ENCODE measurements at places on chromosomes 11 and 22.

DNA sequence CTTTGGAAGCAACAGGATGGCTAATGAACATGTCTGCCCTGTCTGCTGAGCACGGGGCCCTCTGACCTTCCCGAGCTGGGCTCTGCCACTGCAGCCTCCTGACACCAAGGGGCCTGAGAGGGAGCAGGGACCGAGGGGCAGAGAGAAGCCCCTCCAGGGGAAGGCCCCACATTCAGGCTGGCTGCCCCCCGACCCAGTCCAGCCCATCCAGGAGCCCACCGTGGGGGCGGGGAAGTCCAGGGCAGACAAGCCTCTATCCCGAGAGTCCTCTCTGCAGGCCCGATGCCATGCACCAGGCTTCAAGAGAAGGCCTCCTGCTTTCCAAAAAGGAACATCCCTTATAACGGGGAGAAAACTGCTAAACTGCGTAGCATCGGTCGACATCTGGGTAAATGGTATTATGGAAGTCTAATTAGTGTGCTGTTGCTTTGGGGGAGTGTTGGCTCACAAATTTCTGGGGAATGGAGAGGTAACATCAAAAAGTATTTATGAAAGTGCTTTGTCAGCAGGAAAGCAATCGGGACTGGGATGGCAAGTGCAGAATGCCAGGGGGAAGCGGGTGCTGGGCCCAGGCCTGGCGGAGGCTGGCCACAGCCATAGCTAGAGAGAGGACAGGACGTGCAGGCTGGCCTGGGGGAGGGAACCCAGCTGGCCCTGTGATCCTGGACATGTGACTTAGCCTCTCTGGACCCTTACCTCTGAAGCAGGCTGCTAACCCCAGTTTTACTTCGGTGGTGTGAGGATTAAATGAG is 5.3 kb upstream of the SHISAL1 start:
- H3K4me1 ChIP-seq: no peaks in the 10 kb centered on the region
- no peak overlapping the region for H3K27ac ChIP-seq
- DNase-seq: no peak

DNA sequence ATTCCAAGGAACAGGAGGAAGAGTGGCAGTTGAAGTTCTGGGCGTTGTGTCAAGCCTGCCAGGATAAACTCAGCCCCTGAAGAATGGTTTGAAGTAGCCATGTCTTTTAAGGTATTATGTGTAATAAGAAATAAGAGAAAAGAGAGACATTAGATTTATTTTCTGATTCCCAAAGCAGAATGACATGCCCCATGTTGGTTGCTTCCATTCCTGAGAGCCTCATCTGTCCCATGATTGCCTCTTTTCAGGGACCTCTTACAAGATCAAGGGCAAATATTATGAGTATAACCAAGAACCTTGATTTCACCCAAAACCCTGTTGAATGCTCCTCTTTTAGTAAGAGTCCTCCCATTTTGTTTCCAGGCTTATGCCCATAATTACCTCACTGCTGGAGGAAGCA is at the start of gene OR8D2:
OR8D2 (minus strand) TSS at position 101 of the 400 bp plus-strand sequence; CDS start at position 101, 0 bp downstream.
- no peaks in the 10 kb centered on the region for H3K36me3 ChIP-seq
- H3K27me3 ChIP-seq: no peaks in the 10 kb centered on the region
- no peak within 1 kb of the TSS for H3K27ac ChIP-seq
- no peak within 1 kb of the TSS for H3K4me3 ChIP-seq
- no peaks in the 10 kb centered on the region for H3K4me1 ChIP-seq

DNA sequence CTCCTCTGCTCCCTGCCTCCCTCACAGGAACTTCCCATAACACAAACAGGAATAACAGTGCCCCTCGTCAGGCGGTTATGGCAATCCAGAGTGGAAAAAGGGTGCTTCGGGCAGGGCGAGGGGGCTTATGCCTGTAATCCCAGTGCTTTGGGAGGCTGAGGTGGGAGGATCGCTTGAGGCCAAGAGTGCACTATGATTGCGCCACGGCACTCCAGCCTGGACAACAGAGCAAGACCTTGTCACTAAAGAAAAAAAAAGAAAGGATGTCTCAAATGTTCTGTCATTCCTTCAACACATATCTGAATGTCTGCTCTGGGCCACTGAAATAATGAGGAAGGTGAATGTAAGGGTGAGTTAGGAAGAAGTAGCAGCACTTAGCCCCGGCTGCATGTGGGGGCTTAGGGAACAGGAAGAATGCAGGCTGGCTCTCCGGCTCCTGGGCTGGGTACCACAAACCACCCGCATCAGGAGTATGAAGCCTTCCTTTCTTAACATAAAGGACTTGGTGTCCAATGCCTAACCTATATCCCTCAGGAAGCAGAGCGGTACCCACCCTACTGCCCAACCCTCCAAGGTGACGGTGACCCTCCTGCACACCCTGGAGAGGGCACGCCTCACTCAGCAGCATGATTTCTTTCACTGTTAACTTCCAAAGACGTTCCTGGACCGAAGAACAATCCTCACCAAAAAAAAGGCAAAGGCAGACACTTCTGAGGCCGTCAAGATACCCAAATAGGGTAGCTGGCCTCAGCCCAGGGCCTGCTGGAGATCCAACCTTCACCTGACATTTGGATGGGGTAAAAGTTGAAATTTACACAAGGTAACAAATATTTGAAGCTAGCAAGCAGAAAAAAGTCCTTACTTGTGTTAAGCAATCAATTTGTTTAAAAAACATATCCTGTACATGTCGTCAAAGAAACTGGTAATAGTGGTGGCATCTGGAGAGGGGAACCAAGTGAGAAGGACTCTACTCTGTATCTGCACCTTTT is 3.8 kb downstream of the CPT1A start:
- DNase-seq: no peak
- no peaks in the 10 kb centered on the region for H3K36me3 ChIP-seq
- no peak overlapping the region for H3K4me3 ChIP-seq
- no peaks in the 10 kb centered on the region for H3K27me3 ChIP-seq
- peak overlapping the region; percentile 98 for H3K27ac ChIP-seq

DNA sequence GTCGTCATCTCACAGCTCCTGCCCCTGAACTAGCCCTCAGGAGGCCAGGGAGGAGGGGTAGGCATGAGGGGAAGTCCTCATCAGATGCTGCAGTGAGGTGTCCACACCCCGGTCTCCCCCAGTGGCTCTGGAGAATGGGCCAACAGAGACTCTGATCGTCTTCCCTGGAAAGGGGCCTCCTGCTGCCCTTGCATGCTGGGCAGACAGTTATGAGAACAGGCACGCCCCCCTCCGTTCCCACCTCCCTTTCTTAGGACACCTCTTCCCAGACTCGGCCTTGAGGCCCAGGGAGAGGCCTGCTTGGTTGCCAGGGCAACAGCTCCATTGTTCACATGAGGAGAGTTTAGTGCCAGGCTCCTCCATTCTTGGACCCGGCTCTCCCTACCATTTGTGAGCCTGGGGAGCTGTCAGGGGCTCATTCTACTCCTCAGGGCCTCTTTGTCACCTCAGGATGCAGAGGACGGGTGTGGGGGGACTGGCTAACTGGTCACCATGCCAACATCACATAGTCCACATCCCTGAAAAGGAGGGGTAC is 157.7 kb downstream of the TTC17 start:
- no peak for DNase-seq
- no peaks in the 10 kb centered on the region for H3K27me3 ChIP-seq
- H3K4me1 ChIP-seq: no peaks in the 10 kb centered on the region
- no peaks in the 10 kb centered on the region for H3K36me3 ChIP-seq

- H3K4me1 ChIP-seq: no peaks in the 10 kb centered on the region
- no peaks in the 10 kb centered on the region for H3K27me3 ChIP-seq
- DNase-seq: no peak
- H3K27ac ChIP-seq: no peak overlapping the region
- H3K36me3 ChIP-seq: peaks cover 19% of the 10 kb centered on the region
- no peak overlapping the region for H3K4me3 ChIP-seq
Measured at GRCh38 chr22:20749453-20749852, 24.5 kb upstream of the SERPIND1 start.

DNA sequence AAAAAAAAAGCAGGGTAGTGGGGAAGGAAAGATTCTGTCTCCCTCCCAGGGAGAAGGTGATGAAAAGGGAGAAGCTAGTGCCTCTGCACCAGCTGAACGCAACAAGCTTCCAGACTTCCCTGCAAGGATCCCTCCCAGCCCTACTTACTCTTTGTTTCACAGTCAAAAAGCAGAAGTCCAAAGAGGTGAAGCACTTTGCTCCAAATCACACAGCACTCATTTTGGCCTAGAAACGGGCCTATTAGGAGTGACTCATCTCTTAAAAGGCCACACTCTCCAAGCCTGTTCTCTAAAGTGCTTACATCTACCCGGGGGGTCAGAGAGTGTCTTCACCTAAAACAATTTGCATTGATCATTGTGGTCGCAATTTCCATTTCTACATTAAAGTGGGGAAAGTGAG is 17.7 kb upstream of the GRK3 start:
- peaks cover 7% of the 10 kb centered on the region for H3K4me1 ChIP-seq
- no peak overlapping the region for H3K27ac ChIP-seq
- H3K27me3 ChIP-seq: no peaks in the 10 kb centered on the region
- H3K36me3 ChIP-seq: no peaks in the 10 kb centered on the region
- H3K4me3 ChIP-seq: no peak overlapping the region

GRCh38 chr11:61378713-61379313 is 13.6 kb upstream of the TMEM216 start:
- H3K27ac ChIP-seq: peak overlapping the region; percentile 60
- H3K36me3 ChIP-seq: no peaks in the 10 kb centered on the region
- peaks cover 5% of the 10 kb centered on the region for H3K4me1 ChIP-seq
- H3K27me3 ChIP-seq: no peaks in the 10 kb centered on the region

- DNase-seq: no peak
- no peak overlapping the region for H3K27ac ChIP-seq
- no peaks in the 10 kb centered on the region for H3K36me3 ChIP-seq
- H3K4me1 ChIP-seq: peaks cover 8% of the 10 kb centered on the region
- no peaks in the 10 kb centered on the region for H3K27me3 ChIP-seq
Measured at GRCh38 chr22:50325444-50326224, 1.2 kb downstream of the DENND6B start.
